ENCODE measurements at places on chromosomes 7 and 10. TPM values are rescaled to one million over a fixed set of nuclear protein-coding genes. Genes with fewer than 3 reads are reported as not detected.

ACTL6B gene
- total RNA-seq = not detected

RAB19 gene
- not detected for total RNA-seq

TMEM213 gene
- total RNA-seq = not detected

SAMD9 gene
- 7.1 TPM for total RNA-seq

PRPS1L1 gene
- total RNA-seq = not detected

GPRIN2 gene
- total RNA-seq = 29.9 TPM

MYH16 gene
- total RNA-seq = 0.51 TPM

ARHGEF35 gene
- 0.26 TPM for total RNA-seq

SCIN gene
- 0.49 TPM for total RNA-seq

PFKFB3 gene
- total RNA-seq = 178 TPM

AIMP2 gene
- total RNA-seq = 95.2 TPM

CADPS2 gene
- 0.08 TPM for total RNA-seq

GRK5 gene
- total RNA-seq = 13.2 TPM

CLDN15 gene
- 10.9 TPM for total RNA-seq

EPHB6 gene
- 0.53 TPM for total RNA-seq

ZNF518A gene
- 7.2 TPM for total RNA-seq

ANKIB1 gene
- total RNA-seq = 20.0 TPM

AKR1E2 gene
- total RNA-seq = 6.3 TPM

RSBN1L gene
- 9.4 TPM for total RNA-seq

CNNM1 gene
- total RNA-seq = 23.8 TPM

LRIT1 gene
- not detected for total RNA-seq

ELN gene
- not detected for total RNA-seq

ACBD7 gene
- total RNA-seq = 1.0 TPM

OR2A2 gene
- total RNA-seq = not detected

MBL2 gene
- not detected for total RNA-seq

CYP2C18 gene
- total RNA-seq = 0.16 TPM

SMKR1 gene
- 13.5 TPM for total RNA-seq

TMEM26 gene
- total RNA-seq = 0.08 TPM

CYP2C8 gene
- total RNA-seq = not detected

GJD4 gene
- not detected for total RNA-seq

ACSL5 gene
- total RNA-seq = 0.32 TPM

TRPV5 gene
- not detected for total RNA-seq

SRRM3 gene
- total RNA-seq = 5.7 TPM

PLXNA4 gene
- total RNA-seq = 1.7 TPM

PARG gene
- total RNA-seq = 20.3 TPM

SEMA3A gene
- total RNA-seq = 5.7 TPM

HACD1 gene
- 41.6 TPM for total RNA-seq

NEURL1 gene
- total RNA-seq = 0.18 TPM

GSTK1 gene
- total RNA-seq = 116 TPM

PNLIPRP3 gene
- total RNA-seq = not detected

METTL27 gene
- 9.8 TPM for total RNA-seq

ZDHHC4 gene
- 46.9 TPM for total RNA-seq

SPRN gene
- 0.28 TPM for total RNA-seq

STEAP1 gene
- 13.5 TPM for total RNA-seq

BTBD16 gene
- 0.41 TPM for total RNA-seq

VIPR2 gene
- total RNA-seq = not detected

ZNF775 gene
- total RNA-seq = 3.8 TPM

FRAT1 gene
- total RNA-seq = 2.2 TPM

PALD1 gene
- total RNA-seq = 7.9 TPM

PRSS37 gene
- not detected for total RNA-seq
